Renal cortical epithelial cell (primary cell): ENCODE measurements at places on chromosomes 12 and 14. TPM values are rescaled to one million over a fixed set of nuclear protein-coding genes. Genes with fewer than 3 reads are reported as not detected.

The KCNA5 gene
- total RNA-seq = not detected in 2 replicates

The PLEKHD1 gene
- total RNA-seq = 0.10 TPM in 1 of 2 replicates, not detected in the other

The SERPINA4 gene
- 0.55 TPM in 1 of 2 replicates, not detected in the other for total RNA-seq

The OR6C4 gene
- total RNA-seq = not detected in 2 replicates

The SLC6A15 gene
- total RNA-seq = 0.30 and 2.8 TPM in 2 replicates

The KRT78 gene
- total RNA-seq = not detected in 2 replicates

The WSCD2 gene
- total RNA-seq = not detected in 2 replicates

The ASB2 gene
- 0.05 and 0.35 TPM in 2 replicates for total RNA-seq

The IGF1 gene
- total RNA-seq = 0.35 TPM in 1 of 2 replicates, not detected in the other

The DCAF11 gene
- 73.8 and 112 TPM in 2 replicates for total RNA-seq

The GYS2 gene
- total RNA-seq = not detected in 2 replicates

The IFNG-AS1 gene
- total RNA-seq = not detected in 2 replicates

The REM2 gene
- total RNA-seq = under 0.01 and 0.20 TPM in 2 replicates

The OTX2 gene
- not detected in 2 replicates for total RNA-seq

The SCN8A gene
- total RNA-seq = 1.0 and 1.1 TPM in 2 replicates

The TAS2R20 gene
- total RNA-seq = 1.6 and 7.7 TPM in 2 replicates

The PPP2R3C gene
- total RNA-seq = 23.0 and 36.5 TPM in 2 replicates

The MYF6 gene
- 0.52 TPM in 1 of 2 replicates, not detected in the other for total RNA-seq

The SIX1 gene
- 1.2 and 7.6 TPM in 2 replicates for total RNA-seq

GRCh38 chr12:68631227-68631626 is 20.5 kb downstream of the RAP1B start:
- DNase-seq = no peak

DNA sequence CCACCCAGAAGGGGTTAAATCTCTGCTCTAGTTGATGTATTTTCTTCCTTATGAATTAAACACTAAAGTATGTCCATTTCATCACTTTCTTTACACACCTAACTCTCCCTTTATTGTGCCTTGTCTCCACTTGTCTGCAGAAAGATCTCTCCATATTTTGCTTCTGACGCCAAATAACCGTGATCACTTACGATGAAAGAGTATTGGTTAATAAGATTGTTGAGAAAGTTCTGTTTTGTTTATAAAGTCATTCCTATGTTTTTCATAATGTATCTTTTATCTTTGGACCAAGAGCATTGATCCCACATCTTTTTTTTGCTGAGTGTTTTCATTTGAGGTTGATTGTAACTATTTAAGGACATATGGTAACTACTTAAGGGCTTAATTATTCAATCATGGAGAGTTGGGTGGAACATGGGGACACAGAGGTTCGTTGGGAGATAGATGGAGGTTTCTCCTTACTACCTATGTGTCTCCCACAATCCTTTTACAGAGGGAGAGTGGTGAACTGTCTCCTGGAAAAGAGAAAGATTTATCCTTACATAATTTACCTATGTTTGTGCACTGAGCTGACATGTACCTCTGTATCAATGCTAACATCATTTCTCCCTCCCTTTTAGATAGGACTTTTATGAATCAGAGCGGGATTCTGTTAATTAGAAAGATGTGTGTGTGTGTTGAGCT is 120.7 kb upstream of the SLC38A2 start:
- no peak for DNase-seq

- peak; percentile 98 for DNase-seq
These were observed at the start of gene TUBA1C for GRCh38 chr12:49264873-49265792. TUBA1C (plus strand) TSS chr12:49265082; CDS start chr12:49265182, 100 bp downstream.

- DNase-seq = no peak
These were observed 39.5 kb downstream of the PAPLN start for GRCh38 chr14:73276836-73277235.

- DNase-seq = no peak
These were observed 65.7 kb upstream of the CAPRIN2 start for GRCh38 chr12:30820406-30820946.

GRCh38 chr14:35220920-35221319 is 71.3 kb upstream of the PSMA6 start:
- DNase-seq = no peak

GRCh38 chr12:119749666-119750065 is 81.7 kb downstream of the PRKAB1 start:
- peak; percentile 13 for DNase-seq

DNA sequence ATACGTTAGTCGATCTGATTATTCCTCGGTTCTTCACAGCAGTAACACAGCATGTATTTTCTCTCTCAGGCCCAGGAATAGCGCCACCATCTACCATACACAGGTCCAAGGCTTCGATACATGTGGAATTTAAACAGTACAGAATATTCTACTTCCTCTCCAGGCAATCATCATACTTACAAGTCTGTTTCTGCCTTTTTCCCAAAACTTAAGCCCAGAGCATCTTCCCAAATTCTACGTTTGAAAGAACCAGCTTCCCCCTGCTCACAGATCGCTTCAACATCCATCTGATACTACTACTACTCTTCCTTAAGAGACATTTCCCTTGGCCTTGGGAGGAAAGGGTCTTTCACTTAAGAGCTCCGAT is 626 bp downstream of the TXNDC16 start:
- peak; percentile 54 for DNase-seq

DNA sequence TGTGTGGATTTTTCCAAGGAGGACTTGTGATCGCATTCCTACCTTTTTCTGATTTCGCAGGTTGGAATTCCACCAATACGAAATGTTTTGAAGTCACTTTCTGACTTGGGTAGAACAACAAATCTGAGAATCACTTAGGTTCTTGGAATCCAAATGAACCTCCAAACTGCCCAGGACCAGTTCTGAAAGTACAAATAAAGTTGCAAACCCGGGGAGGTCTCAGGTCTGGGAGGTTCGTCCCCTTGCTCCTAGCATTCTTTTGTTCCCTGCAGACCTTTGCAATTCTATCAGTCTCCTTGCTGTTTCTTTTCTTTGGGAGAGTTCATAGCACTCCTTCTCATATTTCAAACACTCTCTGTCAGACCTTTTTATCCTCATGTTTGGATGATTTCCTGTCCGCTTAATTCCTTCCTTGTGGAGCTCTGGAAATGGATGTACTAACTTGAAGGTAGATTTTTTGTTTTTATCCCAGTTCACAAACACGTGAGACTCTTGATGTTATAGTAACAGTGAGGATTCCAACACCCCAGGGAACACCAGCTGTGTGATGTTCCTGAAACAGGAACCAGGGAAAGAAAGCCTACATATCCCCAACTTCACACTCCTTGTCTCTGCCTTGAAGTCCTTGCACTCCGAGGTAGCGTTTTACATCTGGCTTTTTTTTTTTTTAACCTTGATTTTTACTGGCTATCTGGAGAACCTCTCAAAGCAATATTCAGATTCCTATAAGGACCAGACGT is 70.6 kb downstream of the TMEM132C start:
- no peak for DNase-seq

GRCh38 chr12:98698603-98699463 is 53.7 kb downstream of the APAF1 start:
- peak; percentile 69 for DNase-seq

DNA sequence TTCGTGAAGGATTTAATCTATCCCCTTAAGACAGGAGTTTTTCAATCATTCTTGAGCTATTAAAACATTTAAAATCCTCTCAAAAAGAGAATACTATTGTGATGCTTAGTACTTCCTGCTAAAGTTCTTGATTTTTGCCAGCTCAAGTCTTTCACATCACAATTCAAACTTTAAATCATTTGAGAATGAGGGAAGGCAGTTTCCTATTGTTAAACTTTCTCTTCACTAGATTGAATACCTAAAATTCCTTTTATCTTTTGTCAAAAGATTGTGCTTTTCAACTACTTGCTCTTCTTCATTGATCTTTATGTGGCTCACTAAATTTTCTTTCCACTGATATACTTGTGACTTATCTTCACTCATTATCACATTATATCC is 44.1 kb downstream of the ABCD2 start:
- DNase-seq = no peak

GRCh38 chr12:100199023-100199346 is 1.6 kb upstream of the ACTR6 start:
- no peak for DNase-seq

DNA sequence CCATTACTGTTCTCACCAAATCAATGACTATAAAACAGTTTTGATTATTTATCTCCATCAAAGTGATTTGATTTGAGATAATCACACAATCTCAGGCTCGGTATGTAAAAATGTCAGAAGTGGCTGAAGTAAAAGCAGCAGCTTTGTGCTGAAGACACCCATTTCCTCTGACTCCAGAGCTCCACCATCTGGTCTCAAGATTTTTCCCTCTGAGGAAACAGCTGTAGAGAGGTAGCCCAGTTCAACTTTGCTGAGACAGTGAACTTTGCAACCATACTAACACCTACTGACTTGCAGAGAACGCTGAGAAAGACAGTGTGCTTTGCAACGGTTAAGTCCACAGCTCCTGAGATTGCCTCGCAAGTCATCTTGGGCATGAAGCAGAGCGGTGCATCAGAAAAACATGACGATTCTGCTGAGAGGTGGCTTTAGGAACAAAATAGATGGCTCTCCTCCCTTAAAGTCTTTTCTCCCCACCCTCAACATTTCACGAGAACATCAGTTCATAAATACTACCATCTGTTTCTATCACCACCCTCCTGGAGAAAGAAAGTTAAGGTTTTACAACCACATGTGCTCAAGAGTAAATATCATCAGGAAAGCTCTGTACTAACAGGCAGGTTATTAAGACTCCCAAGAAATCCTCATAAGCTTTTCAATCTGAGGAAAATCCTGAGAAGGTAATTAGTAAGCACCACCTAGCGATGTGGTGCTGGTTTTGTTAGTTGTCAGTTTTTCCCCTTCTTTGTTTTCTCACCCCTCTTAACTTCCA is 34.8 kb downstream of the HIGD1C start:
- DNase-seq = peak; percentile 71

DNA sequence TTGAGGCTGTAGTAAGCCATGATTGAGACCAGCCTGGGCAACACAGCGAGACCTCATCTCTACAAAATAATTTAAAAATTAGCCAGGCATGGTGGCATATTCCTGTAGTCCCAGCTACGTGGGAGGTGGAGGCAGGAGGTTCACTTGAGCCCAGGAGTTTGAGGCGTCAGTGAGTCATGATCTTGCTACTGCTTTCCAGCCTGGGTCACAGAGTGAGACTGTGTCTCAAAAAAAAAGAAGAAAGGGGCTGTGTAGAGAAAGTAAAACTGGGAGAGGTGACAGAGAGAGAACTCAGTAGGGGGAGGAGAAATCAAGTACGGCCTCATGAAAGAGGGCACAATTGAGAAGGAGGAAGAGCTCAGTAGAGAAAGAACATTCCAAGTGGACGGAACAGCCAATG is 12.4 kb downstream of the TECPR2 start:
- no peak for DNase-seq

- no peak for DNase-seq
These were observed 59.8 kb upstream of the KCNA1 start for GRCh38 chr12:4849795-4850345.

GRCh38 chr12:94372461-94372860 is 87.2 kb downstream of the CEP83 start:
- DNase-seq = no peak

GRCh38 chr12:52248541-52249461 is 15.8 kb downstream of the KRT7 start:
- no peak for DNase-seq

GRCh38 chr12:106082216-106083175 is 56.3 kb downstream of the NUAK1 start:
- peak; percentile 28 for DNase-seq

- no peak for DNase-seq
These were observed 381.4 kb downstream of the APAF1 start for GRCh38 chr12:99026332-99027054.

- DNase-seq = no peak
These were observed 38.8 kb downstream of the FBXO21 start for GRCh38 chr12:117151403-117152031.

DNA sequence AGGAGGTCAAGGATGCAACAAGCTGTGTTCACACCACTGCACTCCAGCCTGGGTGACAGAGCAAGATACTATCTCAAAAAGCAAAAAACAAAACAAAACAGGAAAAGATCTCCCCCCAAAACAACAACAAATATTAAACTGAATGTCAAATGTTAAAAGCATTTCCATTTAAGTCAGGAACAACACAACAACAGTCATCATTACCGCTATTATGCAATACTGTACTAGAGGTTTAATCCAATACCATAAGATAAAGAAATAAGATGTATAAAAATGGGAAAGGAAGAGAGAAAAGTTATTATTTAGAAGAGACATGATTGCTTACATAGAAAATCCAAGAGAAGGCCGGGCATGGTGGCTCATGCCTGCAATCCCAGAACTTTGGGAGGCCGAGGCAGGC is 36.6 kb downstream of the FERMT2 start:
- DNase-seq = no peak

DNA sequence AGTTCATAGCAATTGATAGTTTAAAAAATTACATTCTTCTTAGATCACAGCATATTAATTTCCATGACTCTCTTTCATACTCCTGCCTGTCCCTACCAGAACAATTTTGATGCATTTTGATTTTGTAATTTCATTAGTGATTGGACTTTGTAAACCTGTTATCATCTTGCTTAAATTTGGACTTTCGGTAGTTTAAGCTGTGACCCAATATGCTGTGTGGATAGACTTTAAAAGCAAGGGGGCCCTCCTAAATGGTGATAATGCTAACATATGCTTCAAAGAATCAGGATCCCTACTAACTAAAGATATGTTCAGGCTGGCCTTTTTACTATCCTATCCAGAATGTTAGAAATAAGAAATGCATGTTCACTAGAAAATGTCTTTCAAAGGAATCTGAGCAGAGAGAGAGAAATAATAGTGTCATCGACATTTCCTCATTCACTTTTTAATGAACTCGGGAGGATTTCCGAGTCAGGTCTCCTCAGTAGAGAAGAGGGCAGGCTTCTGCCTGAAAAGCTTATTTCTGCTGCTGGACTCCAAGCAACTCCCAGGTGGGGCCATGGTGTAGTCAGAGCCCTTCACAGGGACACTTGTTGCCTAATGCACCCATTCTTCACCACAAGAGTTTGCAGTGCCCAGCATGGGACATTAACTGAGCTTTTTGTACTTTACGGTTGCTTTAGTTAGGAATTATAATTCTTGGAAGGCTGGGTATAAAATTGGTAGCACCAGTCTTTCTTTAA is 16.7 kb downstream of the SLC38A4 start:
- DNase-seq = no peak

GRCh38 chr14:51491036-51491545 is 160.6 kb upstream of the FRMD6 start:
- DNase-seq = no peak

- DNase-seq = peak; percentile 96
These were observed 54.4 kb downstream of the PELI2 start for GRCh38 chr14:56172571-56172971.

DNA sequence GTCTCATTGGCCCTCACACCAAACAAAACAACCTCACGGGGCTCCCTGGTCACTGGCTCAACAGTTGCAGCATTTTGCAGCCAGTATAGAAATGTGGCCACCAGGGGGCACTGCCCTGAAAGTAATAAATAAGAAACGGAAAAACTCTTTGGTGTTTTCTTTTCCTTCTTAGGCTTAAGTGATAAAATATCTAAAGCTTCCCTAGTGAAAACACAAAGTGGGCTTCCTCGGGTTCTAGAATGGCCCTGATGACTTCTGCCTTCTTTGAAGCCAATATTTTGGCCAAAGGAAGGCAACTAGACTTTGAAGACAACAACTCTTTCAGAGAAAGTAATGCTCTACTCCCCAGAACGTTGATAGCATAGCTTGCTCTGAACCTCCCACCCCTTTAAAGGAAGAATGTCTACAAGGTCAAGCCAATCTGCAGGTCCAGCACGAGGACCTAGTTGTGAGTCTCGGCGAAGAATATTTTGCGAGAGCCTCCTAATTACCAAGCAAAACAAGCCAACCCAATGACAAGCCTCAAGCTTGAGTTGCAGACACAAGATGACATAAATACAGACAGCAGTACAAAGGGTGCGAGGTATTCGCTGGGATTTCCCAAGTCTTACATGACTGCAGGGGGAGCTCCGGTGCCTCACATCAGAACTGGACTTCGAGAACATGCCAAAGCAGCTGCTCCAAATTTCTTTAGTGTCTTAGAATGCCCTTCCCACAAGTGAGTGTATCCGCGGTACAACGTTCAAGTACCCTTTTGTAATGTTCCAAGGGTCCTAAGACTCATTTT is 2.6 kb downstream of the ITPK1 start:
- peak; percentile 83 for DNase-seq
